Renal cortex interstitium (tissue), 15 donors: ENCODE measurements at places on chromosomes 3 and 15. TPM values are rescaled to one million over a fixed set of nuclear protein-coding genes. Genes with fewer than 3 reads are reported as not detected.

Gene IMPG2
- 0.51 TPM for polyA plus RNA-seq

Gene CSTA
- 0.86 TPM for polyA plus RNA-seq

Gene FMN1
- 19.9 TPM for polyA plus RNA-seq

Gene CAND2
- polyA plus RNA-seq = 10.4 TPM

Gene IQCH
- polyA plus RNA-seq = 7.4 TPM

Gene IQCF6
- polyA plus RNA-seq = not detected

Gene GOLGA8G
- polyA plus RNA-seq = 0.08 TPM

Gene PLCD1
- polyA plus RNA-seq = 21.6 TPM

Gene LRRC15
- 0.07 TPM for polyA plus RNA-seq

Gene MB21D2
- 17.0 TPM for polyA plus RNA-seq

Gene GNL3
- polyA plus RNA-seq = 92.5 TPM

Gene NOX5
- 1.3 TPM for polyA plus RNA-seq

Gene LRRC2
- polyA plus RNA-seq = 2.4 TPM

Gene ILDR1
- 9.3 TPM for polyA plus RNA-seq

Gene DCLK3
- 0.99 TPM for polyA plus RNA-seq

- DNase-seq = no peak
These were observed 1.0 kb downstream of the TSC22D2 start for GRCh38 chr3:150409125-150409511.

GRCh38 chr3:194675680-194676079 is 3.7 kb upstream of the LSG1 start:
- no peak for DNase-seq

GRCh38 chr15:98689431-98689861 is 41.1 kb downstream of the IGF1R start:
- no peak for DNase-seq

DNA sequence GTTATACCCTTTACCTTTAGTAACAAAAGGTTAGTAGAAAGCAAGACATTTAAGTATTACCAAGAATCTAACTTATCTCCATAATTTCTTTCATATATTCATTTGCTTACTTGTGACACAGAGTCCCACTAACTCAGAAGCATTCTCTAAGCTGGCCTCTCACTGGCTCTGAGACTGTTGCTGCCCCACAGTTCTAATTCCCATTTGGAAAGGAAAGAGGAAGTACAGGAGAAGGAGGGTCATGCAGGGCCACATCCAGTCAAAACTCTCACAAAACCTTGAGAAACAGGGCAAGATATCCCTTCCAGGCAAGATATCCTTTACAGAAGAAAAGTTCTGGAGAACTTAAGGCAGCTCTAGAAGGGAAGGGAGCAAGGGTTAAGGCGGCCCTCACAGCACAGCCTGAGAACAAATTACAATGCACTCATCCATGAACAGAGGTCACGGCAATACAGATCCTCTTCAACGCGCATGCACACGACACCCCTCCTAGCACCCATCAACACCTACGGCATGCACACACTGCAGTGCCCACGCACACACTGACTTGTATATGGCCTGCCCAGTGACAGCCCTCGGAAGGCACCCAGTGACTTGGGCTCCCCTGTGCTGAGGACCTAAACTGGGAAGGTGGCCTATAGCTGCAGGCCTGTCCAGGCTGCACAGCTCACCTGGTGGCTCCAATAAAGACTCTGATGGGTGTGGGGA is 13.0 kb upstream of the MYO5C start:
- no peak for DNase-seq

DNA sequence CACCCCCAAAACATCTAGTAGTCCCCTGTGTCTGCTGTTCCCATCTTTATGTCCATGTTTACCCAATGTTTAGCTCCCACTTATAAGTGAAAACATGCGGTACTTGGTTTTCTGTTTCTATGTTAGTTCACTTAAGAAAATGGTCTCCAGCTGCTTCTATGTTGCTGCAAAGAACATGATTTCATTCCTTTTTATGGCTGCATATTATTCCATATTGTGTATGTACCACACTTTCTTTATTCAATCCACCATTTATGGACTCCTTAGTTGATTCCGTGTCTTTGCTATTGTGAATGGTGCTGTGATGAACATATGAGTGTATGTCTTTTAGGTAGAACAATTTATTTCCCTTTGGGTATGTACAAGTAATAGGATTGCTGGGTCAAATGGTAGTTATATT is 51.2 kb downstream of the GRK7 start:
- no peak for DNase-seq

- no peak for DNase-seq
These were observed 34.1 kb downstream of the TSPAN3 start for GRCh38 chr15:77036537-77037387.

DNA sequence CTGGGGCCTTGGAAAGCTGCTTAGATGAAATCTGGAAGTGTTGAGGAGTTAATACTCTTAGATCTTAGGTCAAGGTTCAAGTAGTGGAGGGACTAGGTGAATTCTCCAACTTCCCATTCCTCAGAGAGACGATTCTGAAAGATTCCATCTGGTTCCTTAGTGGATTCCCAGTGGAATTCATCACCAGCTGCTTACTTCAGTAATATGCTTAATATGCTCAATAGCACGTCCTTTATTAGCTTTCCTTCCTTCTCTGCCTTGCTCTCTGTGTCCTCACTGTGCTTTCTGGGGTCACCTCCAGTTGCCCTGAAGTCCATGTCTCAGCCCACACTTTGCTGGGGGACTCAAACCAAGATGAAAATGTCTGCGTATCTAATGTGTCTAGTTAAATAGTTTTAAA is 31.0 kb downstream of the CEP63 start:
- no peak for DNase-seq

DNA sequence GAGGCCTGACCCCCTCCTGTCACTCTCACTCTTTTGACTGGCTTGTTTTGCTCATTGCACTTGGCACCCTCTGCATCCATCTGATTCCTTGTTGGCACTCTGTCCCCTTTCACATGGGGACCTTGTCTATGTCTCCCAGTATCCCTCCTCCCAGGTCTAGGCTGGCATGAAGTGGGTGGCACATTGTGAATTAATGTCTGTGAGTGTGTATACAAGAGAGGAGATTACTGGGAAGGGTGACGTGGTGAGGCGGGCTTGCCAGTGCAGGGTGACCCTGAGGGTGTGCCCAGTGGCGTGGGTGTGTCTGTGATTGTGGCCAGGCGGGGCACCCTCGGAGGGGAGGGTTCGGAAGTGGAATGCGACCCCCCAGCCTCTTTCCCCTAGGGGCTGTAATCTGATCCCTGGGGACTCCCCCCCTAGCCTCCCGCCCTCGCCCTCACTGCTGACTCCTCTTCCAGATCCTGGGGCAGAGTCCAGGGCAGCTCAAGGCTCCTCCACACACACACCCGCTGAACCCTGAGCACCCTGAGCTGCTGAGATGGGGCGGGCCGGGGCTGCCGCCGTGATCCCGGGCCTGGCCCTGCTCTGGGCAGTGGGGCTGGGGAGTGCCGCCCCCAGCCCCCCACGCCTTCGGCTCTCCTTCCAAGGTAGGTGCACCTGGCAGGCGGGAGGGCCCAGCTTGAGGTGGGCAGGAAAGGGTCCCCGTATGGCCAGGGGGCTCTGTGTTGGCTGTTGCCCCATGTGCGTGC is at the start of gene SEMA3B:
Gene SEMA3B, plus strand, starts transcription at position 445 of the 749 bp plus-strand sequence. Its CDS starts 94 bp downstream, at position 539.
- DNase-seq = no peak

GRCh38 chr15:55513152-55513551 is 5.1 kb upstream of the DNAAF4 start:
- no peak for DNase-seq

DNA sequence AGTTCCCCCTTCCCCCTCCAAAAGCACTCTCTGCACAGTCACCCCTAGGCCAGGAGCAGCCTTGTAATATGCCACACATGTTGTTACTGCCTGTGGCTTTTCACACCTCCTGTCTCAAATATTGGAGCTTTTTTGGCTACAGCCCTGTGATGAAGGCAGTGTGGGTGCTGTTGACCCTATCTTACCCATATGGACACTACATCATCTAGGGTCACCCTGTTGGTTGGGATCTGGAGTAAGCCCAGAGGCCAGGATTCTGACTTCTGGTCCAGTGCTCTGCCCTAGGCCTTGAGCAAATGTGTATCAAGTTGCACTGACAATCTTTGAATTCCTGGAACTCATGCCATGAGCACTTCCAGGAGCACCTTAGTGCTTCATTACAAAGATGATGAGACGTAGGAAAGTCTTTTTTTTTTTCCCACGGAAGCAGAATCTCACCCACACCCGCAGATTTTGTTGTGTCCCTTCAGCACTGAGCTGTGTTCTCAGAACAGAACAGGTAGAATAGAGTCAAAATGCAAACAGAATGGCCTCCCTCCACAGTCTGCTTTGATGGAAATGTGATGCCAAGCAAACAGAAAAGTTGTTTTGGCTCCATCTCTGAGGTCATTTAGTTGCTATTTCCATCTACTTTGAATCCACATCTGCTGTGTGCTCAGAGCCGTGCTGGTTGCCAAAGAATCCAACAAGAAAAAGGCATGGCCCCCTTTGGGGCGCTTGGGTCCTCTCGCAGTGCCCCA is 49.6 kb downstream of the SMAD3 start:
- DNase-seq = no peak

DNA sequence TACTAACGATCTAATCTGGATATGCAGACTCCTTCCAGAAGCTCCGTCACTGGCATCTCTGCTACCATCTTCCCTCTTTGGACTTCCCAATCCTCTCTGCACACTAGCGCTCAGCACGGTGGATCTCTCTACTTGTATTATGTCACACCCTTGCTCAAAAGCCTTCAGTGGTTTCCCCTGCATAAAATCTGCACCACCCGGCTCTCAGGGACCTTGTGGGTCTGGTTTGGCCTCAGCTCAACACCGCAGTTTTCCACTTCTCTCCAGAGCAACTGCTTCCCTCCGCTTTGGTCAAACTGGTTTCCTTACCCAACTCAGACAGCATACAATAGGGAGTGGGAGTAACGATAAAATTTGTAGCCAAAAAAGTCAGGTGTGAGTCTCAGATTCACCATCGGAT is 30.7 kb upstream of the HES1 start:
- no peak for DNase-seq

- no peak for DNase-seq
These were observed 3.8 kb downstream of the USP3 start for GRCh38 chr15:63507878-63508818.

DNA sequence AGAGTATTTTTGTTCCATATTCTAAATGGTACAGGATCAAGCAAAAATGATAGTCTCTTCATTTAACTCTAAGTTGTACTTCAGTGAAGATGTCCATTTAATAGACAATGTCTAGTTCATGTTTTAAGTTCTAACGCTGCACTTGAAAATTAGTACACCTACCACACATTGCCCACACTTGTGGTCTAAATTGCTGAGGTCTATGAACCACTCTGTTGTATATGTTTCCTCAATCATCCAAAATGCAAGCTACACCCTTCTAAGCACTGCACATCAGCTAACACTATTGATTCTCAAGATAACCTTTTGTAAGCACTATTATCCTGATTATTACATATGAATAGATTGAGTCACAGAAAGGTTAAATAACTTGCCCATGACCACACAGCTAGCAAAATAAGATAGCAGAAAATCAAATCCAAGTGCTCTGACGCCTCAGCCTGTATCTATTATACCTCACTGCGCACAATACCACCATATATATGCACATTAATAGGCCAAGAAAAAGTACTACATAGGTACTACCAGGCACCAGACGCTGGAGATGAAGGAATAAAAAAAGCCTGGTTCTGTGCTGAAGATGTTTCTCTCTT is 6.4 kb downstream of the GOLIM4 start:
- no peak for DNase-seq

- no peak for DNase-seq
These were observed 23.2 kb upstream of the CMSS1 start for GRCh38 chr3:99794485-99794884.

DNA sequence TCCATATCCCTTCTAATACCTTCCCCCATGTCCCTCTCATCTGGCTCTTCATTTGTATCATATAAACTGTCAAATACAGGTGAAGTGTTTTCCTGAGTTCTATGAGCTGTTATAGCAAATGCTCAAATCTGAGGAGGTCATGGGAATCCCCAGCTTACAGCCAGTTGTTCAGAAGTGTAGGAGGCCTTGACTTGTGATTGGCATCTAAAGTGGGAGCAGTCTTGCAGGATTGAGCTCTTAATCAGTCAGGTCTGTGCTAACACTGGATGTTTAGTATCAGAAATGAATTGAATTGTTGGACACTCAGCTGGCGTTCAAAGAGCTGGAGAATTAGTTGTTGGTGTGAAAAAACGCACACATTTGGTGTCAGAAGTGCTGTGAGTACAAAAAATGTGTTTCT is 65.0 kb downstream of the IFT57 start:
- no peak for DNase-seq

DNA sequence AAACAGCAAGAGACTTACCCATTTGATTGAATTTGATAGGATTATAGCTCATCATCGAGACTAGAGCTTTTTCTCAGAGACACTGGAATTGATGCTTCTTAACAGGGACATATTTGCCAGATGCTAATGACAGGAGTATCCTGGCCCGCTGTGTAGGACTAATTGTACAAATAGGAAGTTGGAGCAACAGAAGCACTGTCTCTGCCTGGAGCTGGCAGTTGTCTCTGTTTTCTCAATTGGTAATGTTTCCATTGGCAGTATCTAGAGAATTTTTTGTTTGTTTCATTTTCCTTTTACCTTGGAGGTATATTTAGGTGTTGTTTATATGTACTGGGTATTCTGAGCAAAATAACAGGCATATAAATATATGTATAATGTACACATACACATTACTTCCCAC is 8.9 kb upstream of the PCOLCE2 start:
- DNase-seq = no peak

DNA sequence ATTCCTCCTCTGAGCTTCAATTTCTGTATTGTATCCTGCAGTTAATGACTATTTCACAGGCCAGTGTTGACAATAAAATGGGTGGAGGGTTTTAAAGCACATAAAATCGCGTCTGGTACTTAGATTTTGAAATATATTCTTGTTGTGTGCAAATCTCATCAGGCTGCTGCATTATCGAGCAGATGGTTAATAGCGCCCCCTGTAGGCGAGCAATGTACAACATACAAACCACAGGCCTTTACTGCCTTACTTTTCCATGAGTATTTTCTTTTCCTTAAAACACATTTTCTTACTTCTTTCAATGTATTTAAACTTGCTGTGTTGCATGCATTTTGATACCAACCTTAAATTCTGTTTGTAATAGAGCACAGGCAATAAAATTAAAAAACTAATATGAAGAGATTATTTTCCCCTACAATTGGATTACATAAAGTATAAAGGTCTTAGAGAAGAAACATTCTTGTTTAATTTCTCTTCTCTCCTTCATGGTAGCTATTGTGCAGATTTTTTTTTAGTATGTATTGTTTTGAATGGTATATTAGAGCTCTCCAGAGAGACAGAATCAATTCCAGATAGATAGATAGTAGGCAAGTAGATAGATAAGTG is 608.4 kb downstream of the CADM2 start:
- DNase-seq = no peak

DNA sequence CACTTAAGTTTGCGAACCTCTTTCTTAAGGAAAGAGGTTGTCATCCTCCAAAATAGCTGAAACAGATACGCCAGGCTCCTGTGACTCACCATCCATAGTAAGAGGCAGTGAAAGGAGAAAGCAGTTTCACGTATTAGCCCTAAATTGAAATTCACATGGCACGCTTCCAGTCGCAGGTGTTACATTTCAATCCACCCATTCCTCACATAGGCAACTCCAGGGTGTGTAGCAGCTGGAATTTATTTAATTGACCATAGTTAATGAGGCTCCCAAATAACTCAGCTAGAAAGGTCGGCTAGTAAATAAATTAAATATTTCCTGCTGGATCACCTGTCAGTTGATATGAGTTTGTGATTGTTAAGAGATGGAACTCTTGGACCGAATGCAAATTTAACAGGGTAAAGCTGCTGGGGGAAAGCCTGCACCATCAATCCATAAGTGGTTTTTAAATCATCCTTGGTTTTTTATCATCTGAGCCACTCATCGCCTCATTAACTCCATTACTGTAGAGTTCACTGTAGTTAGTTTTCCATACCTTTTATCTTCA is 19.6 kb downstream of the NSUN3 start:
- DNase-seq = no peak
